ENCODE measurements at places on chromosomes 7 and 10.

GRCh38 chr7:19410106-19410505 is 264.9 kb upstream of the FERD3L start:
- no peak for DNase-seq

DNA sequence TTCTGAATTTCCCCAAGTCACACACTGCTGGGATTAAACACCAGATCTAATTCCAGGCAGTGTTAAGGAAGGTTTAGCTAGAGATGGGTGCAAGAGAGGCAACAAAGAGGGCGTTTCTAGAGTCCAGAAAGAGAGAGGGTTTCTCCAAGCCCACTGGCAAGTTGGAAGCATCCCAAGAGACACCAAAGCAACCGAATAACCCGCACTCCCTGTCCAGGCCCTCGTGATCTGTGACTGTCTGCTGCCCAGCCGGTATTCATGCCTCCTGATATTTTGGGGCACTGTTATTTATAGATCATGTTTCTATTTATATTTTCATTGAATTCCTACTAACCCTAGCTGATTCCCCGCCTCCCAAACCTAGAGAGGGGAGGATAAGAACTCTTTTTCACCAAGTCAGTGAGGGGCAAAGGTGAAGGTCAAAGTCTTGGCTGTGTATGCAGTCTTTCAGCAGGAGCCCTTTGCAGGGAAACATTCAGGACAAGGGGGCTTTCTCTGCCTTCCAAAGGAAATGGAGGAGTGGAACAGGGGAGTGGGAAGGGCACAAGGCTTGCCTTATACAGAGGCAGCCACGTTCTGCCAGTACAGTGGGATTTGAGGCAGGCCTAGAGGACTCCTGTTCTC is 103.6 kb downstream of the SH3PXD2A start:
- no peak for DNase-seq

DNA sequence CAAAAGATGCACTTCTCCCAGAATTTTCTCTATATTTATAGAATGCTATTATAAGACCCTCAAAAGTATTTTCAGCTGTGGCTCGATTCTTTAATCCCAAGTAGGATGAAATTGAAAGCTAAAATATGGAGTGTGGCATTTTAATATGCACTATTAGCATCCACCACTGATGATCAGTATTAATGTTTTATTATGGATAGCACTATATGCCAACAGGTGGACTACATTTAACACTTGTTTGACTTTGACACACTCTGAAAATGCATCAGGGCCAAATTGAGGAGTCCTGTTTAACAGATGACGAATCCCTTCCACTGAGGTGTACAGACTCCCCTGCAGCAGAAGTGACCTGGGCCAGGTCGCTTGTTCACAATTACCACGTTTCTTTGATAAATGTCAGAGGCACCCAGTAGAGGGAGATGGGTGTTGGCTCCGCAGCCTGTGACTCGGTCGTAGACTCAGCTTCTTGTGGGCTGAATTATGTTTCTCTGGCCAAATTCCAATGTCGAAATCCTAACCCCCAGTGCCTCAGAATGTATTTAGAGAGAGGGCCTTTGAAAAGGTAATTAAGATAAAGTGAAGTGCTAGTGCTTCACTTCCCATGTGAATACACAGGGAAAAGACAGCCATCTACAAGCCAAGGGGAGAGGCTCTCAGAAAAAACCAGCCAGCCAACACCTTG is 48.1 kb downstream of the WIPF3 start:
- no peak for DNase-seq

DNA sequence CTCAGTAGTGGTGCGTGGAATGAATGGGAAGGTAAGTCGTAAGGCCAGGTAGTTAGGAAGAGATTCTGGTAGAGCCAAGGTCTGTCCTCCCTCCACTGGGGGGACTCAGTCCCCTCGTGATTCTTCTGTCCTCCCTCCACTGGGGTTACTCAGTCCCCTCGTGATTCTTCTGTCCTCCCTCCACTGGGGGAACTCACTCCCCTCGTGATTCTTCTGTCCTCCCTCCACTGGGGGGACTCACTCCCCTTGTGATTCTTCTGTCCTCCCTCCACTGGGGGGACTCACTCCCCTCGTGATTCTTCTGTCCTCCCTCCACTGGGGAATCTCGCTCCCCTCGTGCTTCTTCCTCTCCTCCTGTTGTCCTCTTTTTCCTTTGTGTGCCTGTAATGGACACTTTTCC is 125.1 kb downstream of the CELF2 start:
- DNase-seq, result no peak

DNA sequence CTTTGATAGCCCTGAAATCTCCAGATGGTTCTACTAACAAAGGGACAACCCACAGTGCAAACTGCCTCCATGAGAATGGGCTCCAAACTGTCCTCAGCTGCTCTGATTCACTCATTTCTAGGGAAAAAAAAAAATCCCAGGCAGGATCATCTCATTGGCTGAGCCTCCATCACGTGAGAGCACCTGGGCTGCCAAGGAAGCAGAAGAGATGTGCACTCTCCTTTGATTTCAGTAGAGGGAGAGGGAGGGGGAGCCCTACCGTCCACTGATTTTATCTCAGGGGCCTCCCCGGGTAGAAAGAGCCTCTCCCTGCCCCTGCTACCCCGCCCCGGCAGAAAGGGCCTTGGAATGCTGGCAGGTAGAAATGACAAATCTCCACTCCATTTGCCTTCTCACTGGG is 725.4 kb downstream of the PHTF2 start:
- DNase-seq, result no peak

GRCh38 chr7:75920431-75921161 is 5.6 kb downstream of the POR start:
- no peak for DNase-seq

DNA sequence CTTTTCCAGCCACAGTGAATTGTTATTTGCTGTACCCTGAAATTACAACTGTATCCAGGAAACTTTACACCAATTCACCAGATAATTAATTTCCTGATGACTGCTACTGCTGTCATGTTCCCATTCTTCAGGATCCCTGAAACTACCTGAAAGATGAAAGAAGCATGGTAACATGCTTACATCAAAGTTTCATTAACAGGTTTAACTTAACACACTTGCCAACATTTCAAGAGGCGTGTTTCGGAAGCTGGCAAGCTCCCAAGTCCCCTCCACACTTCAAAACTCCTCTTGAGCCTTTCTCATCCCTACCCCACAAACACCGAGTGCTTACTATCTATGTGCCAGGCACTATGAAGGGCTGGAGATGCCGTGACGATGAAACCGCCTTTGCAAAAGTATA is 88.6 kb downstream of the MPP7 start:
- no peak for DNase-seq

DNA sequence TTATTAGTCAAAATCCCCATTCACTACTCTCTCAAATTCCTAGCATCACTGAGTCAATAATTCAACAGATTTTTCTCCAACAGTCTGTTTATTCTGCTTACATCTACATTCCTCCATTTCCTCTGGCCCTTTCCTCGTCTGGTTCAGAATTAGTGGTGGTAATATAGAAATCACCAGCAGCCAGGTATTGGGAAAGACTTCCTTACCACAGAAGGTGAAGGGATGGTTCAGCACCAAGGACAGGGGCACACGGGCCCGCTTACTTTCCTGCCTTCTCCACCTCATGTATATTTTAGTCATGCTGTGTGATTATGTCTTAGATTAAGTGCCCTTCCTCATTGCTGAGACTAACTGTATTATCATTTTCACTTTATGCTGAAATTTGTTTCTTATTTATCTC is 70.4 kb upstream of the APBB1IP start:
- DNase-seq, result peak; percentile 12

DNA sequence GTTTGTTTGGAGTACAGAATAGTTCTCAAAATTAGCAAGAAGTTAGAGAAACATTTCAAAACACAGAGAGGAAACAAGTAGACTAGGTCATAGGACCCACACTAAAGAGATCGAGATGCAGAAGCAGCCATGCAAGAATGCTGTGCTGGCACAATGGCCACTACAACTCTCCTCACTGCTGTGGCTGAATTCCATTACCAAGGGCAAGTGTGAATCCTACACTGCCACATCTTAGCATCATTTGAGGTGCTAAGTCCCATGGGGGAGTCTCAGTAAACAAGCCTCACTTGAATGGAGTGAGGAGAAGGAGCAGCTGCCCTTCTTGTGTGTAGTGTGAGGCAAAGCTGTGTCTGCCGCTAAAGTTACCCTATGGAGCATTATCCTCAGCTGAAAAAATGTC is 56.7 kb downstream of the PCLO start:
- DNase-seq, result no peak

DNA sequence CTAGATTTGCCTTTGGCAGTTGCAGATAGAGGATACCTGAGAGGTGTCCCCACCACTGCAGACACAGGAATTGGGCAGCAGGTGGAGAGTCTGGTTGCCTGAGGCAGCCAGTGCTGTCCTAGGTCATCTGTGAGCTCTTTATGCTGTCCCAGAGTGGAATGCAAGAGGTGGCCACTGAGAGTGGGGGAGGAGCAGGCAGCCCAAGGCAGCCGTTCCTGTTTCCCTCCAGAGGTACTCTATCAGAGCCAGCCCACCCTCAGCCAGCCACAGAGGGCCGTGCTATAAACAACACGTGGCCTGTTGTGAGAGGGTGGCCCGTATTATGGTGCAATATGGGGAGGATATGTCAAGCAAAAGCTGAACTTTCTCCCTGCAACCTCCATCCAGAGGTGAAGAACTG is 8.5 kb downstream of the LRRC18 start:
- DNase-seq, result no peak

Data from HFFc6 (cell line).